ENCODE measurements at places on chromosomes 6 and 20.
A peak's percentile ranks its signal among the peaks of the same experiment; 100 is the strongest.

- no peak for DNase-seq
Observed at GRCh38 chr6:131427434-131428058, 145.5 kb upstream of the ARG1 start.

DNA sequence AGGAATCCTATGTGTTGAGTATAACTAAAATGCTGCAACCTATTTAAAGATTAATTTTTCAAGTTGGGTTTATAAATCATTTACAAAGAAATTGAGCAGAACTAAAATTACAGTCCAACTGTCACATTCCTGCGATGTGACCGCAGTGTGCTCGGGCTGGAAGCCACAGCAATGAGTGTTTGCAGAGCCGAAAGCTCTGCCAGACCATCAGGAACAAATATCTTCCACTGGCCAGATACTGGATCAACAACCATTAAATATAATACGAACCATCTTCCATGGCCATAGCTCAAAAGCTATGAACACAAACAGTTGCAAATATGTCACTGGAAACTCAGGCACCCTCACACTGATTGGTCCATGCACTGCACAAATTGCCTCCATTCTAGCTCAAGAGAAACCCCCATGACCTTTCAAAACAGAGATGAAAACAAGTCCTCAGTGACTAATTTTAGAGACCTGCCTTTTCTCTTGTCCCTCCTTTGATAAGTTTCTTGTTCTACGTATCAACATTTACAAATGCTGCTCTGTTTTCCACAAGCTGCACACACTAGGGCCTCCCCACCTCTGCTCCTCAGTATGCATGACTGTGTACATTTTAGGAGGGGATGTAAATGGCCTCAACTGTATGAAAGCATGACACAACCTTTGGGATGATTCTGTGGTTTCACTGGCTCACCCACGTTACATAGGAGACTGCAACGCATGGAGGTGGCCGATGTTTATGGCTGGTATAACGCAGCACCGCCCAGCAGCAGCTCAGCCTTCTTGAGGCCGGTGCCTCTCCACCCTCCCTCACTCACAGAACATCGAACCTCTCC lies 171.7 kb downstream of the WDR27 start:
- DNase-seq, result no peak

GRCh38 chr6:143115728-143116127 lies 55.0 kb downstream of the AIG1 start:
- no peak for DNase-seq

GRCh38 chr20:22207280-22207679 lies 377.1 kb downstream of the FOXA2 start:
- DNase-seq, result no peak

- DNase-seq, result no peak
Observed at GRCh38 chr6:152221806-152222628, 414.5 kb downstream of the ESR1 start.

DNA sequence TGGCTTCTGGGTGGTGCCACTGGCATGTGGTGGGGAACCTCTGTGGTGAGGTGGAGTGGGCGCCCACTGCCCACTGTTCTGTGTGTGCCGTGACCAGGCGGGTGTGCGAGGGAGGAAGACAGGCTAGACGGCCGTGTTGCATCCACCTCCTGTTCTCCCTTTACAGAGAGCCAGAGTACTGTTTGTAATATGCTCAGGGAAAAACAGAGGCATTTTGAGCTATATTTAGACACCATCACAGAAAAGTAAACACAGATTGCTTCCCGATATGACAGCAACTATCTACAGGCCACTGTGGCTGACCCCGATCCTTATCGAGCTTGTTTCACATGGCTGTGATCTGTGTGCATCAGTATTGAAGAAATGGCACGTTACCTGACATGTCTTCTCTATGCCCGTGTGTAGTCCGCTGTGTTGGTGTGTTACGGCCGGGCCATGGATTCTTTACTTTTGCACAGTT lies 45.6 kb downstream of the ARID1B start:
- DNase-seq, result no peak

GRCh38 chr20:51456511-51457509 lies 85.7 kb downstream of the NFATC2 start:
- DNase-seq, result peak; percentile 89

GRCh38 chr20:14422892-14423291 lies 85.5 kb upstream of the FLRT3 start:
- no peak for DNase-seq
